ENCODE measurements at places on chromosomes 13 and 19. TPM values are rescaled to one million over a fixed set of nuclear protein-coding genes. Genes with fewer than 3 reads are reported as not detected.

SULT2B1 gene
- total RNA-seq: not detected

MCEMP1 gene
- not detected for total RNA-seq

EPSTI1 gene
- 3.2 TPM for total RNA-seq

SIGLEC7 gene
- total RNA-seq: not detected

ZIC5 gene
- total RNA-seq: not detected

KLF1 gene
- total RNA-seq: not detected

RASGRP4 gene
- total RNA-seq: not detected

C19orf85 gene
- 0.29 TPM for total RNA-seq

CEACAM5 gene
- not detected for total RNA-seq

RGCC gene
- total RNA-seq: 60.3 TPM

ARL11 gene
- not detected for total RNA-seq

APOC4 gene
- not detected for total RNA-seq

SIGLECL1 gene
- not detected for total RNA-seq

SLC7A1 gene
- total RNA-seq: 30.3 TPM

RXFP2 gene
- not detected for total RNA-seq

ERICH4 gene
- total RNA-seq: not detected

SIAH3 gene
- under 0.01 TPM for total RNA-seq

TMEM59L gene
- total RNA-seq: 2.0 TPM

CEACAM6 gene
- total RNA-seq: not detected

PALM gene
- total RNA-seq: 6.3 TPM

FGF9 gene
- not detected for total RNA-seq

POGLUT2 gene
- 27.1 TPM for total RNA-seq

ZNF154 gene
- total RNA-seq: not detected

PPP1R37 gene
- total RNA-seq: 37.8 TPM

MLLT1 gene
- 22.5 TPM for total RNA-seq

CDX2 gene
- not detected for total RNA-seq

KLK6 gene
- not detected for total RNA-seq

SYNGR4 gene
- not detected for total RNA-seq

ZNF536 gene
- total RNA-seq: not detected

VSIG10L gene
- total RNA-seq: 0.35 TPM

ZNF556 gene
- total RNA-seq: not detected

SLAIN1 gene
- not detected for total RNA-seq

CYP2A7 gene
- total RNA-seq: not detected

LGALS7B gene
- not detected for total RNA-seq

MAP2K7 gene
- total RNA-seq: 8.4 TPM

ZNF582 gene
- 0.35 TPM for total RNA-seq

ZNF573 gene
- 5.7 TPM for total RNA-seq

HSH2D gene
- not detected for total RNA-seq

TTC9B gene
- not detected for total RNA-seq

NAXD gene
- total RNA-seq: 18.2 TPM

MEIOSIN gene
- not detected for total RNA-seq

IZUMO2 gene
- not detected for total RNA-seq

UGGT2 gene
- 30.5 TPM for total RNA-seq

ADAT3 gene
- total RNA-seq: 6.3 TPM

UFM1 gene
- total RNA-seq: 74.1 TPM

AZU1 gene
- total RNA-seq: not detected

UTP14C gene
- total RNA-seq: 8.2 TPM

FFAR2 gene
- not detected for total RNA-seq

ZNF208 gene
- total RNA-seq: not detected

Data from myometrial cell (primary cell).